ENCODE measurements at places on chromosomes 16 and 17.
A peak's percentile ranks its signal among the peaks of the same experiment; 100 is the strongest.

- no peak for DNase-seq
Measured at GRCh38 chr16:31461921-31462804, 2.9 kb downstream of the ARMC5 start.

DNA sequence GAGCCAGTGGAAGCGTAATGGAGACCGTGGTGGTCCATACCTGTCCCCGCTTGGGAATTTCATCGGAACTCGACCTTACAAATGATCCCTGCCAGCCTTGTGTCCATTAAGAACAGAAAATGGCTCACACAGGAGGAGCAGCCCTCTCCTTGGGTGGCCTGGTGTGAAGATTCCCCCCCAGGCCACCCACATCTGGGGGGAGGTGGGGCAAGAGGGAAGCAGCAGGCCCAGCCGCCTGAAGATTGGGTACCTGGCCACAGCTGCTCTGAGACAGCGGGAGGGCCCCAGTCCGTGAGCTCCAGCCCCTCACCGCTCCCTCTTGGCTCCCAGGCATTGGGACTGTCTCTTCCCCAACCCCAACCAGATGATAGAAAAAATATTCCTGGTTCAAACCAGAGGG, 277.8 kb upstream of the FOXF1 start:
- no peak for DNase-seq

- DNase-seq = no peak
Measured at GRCh38 chr17:41029633-41030245, at the start of gene KRTAP1-4. KRTAP1-4 (minus strand) TSS chr17:41030195; CDS start chr17:41030078, 117 bp downstream.

DNA sequence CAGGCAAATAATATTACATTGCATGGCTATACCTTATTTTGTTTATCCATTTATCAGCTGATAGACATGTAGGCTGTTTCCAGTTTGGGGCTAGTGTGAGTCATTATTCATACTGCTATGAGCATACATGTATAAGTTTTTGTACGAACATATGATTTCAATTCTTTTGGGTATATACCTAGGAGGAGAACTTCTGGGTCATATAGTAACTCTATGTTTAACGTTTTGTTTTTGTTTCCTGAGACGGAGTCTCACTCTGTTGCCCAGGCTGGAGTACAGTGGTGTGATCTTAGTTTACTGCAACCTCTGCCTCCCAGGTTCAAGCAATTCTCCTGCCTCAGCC, 2.4 kb upstream of the ITGAL start:
- no peak for DNase-seq

DNA sequence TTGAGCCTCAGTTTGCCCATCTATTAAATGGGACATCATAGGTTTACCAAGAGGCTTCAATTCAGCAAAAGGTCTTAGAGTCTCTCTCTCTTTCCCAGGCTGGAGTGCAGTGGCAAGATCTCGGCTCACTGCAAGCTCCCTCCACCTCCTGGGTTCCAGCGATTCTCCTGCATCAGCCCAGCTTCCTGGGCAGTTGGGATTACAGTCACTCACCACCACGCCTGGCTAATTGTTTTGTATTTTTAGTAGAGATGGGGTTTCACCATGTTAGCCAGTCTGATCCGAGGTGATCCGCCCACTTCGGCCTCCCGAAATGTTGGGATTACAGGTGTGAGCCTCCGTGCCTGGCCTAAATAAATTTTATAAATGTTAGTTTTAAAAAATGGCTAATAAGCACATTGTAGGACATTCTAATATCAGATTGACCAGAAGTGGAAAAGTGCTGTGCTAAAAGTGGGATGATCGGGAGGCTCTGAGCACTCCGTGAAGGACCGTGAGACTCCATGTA, 1.0 kb upstream of the NLRP1 start:
- DNase-seq = no peak

GRCh38 chr17:68981288-68981687, 26.1 kb upstream of the ABCA8 start:
- no peak for DNase-seq

DNA sequence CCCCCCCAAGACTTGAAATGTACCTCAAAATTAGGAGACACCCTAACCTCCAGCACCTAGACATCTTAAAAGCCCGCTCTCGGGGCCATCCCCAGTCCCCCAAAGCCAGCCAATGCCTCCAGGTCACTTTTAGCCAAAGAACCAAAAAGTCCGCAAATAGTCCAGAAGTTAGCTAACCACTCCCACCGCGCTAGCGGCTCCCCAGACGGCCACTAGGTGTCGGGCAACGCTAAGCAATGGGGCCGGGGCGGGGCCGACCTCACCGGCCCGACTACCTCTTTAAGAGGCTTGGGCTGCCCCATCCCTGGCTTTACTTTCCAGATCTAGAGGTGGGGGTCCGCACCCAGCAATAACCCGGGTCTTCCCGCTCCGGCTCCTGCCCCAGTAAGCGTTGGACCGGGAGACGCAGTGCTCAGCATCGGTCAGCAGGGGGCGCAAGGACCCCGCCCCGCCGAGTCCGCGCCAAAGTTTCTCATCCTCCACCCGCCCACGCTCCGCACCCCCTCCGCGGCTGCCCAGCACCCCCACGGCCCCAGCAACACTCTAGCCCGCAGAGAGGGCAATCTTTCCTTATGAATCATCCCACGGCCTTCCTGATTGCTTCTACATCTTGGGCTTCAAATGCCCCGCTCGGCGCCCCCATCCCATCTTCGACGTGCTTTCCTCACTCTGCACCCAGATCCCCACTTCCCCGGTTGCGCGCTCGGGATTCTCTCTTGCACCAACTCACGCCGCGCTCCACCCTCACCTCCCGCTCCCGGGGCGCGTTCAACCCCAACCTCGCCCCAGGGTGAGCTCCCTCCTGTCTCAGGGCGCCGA, 765 bp downstream of the COL1A1 start:
- DNase-seq = peak; percentile 68

- DNase-seq = no peak
Measured at GRCh38 chr17:8100111-8100510, 12.6 kb upstream of the ALOX12B start.

DNA sequence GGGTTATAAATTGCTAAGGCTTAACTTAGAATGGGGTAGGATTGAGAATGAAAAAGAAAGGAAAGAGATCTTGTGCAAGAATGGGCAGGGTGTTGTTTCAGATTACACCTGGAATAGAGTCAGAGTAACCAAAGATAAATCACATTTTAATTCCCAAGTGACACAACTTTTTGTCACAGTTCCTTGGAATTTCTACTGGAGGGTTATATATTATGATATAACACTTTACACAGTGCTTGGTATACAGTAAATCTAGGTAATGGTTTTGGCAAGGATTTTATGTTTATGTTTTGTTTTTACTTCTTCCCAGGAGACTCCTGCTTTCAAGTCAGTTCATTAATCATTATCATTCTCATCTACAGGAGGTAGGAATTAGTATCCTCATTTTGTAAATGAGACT, 115.7 kb upstream of the KCNJ16 start:
- no peak for DNase-seq

DNA sequence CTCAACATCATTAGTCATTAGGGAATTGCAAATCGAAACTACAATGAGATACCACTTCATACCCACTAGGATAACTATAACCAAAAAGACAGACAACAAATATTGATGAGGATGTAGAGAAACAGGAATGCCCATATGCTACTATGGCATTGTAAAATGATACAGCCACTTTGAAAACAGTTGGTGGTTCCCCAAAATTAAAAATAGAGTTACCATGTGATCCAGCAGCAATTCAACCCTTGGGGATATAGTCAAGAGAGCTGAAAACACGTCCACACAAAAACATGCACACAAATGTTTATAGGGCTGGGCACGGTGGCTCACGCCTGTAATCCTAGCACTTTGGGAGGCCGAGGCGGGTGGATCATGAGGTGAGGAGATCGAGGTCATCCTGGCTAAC, 10.0 kb upstream of the PECAM1 start:
- DNase-seq = no peak

GRCh38 chr16:57991551-57992059, 8.9 kb downstream of the ZNF319 start:
- no peak for DNase-seq

DNA sequence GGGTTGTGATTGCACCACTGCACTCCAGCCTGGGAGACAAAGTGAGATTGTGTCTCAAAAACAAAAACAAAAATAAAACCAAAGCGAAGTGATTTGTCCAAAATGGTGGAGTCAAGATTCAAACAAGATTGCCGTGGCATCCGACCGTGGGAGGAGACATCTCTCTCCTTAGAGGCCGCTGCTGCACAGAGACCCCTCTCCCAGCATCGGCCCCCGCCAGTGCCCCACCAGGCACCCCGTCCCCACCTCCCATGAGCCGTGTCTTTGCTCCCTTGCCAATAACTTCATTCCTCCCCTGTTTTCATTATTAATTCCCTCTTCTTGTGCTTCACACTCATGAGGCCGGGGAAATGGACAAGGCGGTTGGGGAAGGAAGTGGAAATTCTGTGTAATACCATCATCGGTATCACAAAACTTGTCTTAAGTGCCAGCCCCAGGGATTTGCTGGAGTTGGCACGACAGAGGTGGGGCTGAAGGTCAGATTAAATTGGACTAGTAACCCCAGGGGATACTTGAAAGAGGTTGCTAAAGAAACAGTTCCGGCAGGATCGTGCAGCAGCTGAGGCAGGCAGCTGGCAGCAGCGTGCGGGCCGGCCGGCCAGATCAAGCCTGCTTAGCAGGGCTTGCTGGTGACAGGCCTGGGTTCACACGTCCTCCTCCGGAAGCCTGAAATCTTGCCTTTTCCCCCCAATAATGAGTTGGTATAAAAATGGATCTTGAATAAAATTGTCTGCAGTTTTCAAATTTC, 66.8 kb downstream of the RTN4RL1 start:
- DNase-seq = no peak

- DNase-seq = no peak
Measured at GRCh38 chr17:69009930-69010329, 50.8 kb downstream of the ABCA9 start.

- DNase-seq = no peak
Measured at GRCh38 chr17:77884019-77884418, 74.5 kb upstream of the TNRC6C start.

- no peak for DNase-seq
Measured at GRCh38 chr16:20175358-20175757, 101.7 kb upstream of the GPR139 start.

DNA sequence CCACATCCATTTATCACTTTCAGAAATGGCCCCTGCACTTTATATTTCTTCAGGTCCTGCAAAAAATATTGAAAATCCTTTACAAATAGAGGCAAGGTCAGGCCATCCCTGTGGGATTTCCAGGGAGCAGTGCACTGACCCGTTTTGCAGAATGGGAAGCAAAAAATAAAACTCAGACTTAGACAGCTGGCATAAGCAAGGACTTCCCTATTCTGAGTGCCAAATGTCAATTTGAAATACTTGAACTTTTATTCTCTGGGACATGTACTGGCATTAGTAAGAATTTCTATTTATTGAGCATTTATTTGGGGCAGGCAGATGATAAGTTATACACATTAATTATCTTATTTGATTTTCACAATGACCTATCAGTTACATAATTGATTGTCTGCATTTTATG, 32.4 kb downstream of the PRKCB start:
- DNase-seq = no peak

- no peak for DNase-seq
Measured at GRCh38 chr17:77352441-77352840, 211.7 kb downstream of the SEC14L1 start.

DNA sequence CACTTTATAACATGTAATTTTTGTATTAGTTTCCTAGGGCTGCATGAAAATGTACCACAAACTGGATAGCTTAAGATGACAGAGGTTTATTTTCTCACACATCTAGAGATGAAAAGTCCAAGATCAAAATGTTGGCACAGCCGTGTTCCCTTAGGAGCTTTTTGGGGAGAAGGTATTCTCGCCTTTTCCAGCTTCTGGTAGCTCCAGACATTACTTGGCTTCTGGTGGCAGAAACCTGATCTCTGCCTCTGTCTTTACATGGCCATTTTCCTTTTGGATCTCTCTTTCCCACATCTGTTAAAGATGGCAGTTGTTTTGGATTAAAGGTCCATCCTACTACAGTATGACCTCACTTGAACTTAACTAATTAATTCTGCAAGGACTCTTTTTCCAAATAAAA, 885.7 kb upstream of the CDH8 start:
- no peak for DNase-seq

GRCh38 chr16:11292076-11292748, 11.1 kb upstream of the PRM1 start:
- no peak for DNase-seq

DNA sequence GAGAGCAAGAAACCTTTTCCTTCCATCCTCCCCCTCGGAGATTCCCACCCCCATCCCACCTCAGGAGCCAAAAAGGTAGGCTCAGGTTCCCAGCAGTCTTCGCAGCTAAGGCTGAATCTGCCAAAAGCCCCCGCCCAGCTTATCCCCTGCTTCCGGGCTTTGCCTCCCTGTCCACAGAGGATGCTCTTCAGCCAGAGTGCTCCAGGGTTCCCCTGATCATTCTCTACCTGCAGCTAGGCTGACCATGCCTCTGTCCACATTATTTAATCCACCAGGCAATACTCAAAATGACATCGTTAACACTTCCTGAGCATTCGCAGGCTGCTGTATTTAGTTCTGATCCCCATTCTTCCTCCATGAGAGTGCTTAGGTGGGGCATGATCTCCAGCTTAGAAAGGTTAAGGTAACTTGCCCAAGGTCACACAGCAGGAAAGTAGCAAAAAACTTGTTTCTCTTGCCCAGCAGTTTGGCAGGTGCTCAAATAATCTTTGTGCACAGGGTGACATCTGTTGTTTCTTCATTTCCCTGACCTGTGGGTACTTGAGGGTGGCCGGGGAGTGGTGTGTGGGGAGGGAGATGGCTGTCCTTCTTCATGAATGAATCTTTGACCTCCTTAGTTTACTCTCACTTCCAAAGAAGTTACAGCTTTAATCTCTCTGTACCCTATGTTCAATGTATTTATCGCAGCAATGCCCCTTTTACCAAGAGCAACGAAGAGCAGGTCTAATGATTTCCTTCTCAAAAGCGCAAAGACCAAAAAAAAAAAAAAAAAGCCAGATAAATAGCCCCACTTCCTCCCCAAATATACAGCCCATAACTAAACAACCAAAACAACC, 848 bp upstream of the TBKBP1 start:
- no peak for DNase-seq

DNA sequence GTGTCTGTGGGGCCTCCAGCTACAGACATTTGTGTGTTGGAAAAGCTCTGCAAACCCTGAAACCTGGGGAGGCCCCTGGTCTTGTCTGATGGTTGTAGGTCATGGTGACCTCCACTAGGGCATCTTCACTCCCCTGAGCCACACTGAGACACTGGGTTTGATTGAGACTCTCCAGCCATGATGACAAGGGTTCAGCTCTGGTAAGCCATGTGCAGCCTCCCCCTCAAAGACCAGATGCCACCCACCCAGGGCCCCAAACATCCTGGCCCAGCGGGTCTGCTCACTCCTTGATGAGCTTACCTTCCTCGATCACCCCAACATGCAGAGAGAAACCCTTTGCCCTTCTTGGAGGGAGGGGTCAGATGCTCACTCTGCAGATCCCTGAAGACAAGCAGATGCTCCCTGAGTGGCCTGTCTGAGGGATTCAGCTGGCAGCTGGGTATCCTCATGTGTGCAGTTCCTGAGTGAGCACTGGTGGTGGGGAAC, 101.6 kb downstream of the METRNL start:
- DNase-seq = no peak

GRCh38 chr16:73172973-73173709, 125.2 kb upstream of the ZFHX3 start:
- no peak for DNase-seq

GRCh38 chr17:35968520-35969054, 12.7 kb downstream of the CCL16 start:
- DNase-seq = no peak
